ENCODE measurements at places on chromosomes 3 and 15.

- no peak for DNase-seq
Measured at GRCh38 chr3:120437559-120437958, 13.2 kb downstream of the FSTL1 start.

DNA sequence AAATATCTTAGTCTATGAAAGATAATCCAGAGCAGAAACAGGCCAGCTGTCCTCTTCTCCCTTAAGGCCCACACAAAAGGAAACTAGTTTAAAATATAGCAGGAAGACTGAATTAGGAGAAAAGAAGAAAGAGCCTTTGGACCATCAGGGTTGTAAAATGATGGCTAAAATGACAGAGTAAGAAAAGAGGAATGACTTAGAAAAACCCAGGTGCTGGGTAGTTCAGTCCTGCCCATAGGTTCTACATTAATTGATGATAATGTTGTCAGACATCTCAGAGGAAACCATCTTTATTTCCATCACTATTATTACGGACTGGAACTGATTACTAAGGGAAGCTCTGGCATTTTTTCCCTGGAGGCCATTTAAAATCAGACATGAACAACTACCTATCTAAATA is 142.8 kb upstream of the STT3B start:
- DNase-seq = no peak

DNA sequence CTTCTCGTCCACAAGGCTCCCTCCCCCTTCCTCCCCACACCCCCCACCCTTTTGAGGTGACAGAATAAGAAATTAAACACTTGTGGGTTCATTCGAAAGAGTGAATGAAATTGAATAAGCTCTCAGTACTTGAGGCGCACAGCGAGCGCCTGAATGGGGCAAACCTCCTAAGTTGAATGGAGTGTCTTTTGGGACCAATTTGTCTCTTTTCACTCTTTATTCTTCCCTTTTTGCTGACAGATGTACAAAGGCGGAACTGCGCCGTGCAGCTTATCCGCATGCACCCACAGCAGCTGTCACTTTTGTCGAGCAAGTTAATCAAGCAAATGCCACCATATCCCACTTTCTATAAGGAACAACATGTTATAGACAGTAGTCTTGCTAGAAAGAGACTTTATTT is 47.9 kb upstream of the FEZF2 start:
- DNase-seq = no peak

DNA sequence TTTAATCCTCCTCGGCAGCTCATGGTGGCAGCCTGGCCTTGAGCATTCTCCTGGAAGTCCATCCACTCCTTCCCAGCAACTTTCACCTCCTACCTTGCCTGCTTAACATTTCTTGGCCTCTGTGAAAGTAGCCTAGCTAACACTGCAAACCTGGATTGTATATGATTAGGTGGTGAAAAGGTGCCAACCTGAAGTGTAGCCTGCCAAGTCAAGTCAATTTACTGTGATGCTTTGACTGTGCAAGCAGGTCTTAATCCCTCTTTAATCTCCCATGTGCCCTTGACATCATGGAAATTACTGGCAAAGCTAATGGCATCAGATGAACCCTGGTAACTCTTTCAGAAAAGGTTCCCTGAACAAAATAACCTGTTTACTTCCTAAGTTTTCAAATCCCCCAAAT is 169.7 kb upstream of the NR2F2 start:
- DNase-seq = no peak

DNA sequence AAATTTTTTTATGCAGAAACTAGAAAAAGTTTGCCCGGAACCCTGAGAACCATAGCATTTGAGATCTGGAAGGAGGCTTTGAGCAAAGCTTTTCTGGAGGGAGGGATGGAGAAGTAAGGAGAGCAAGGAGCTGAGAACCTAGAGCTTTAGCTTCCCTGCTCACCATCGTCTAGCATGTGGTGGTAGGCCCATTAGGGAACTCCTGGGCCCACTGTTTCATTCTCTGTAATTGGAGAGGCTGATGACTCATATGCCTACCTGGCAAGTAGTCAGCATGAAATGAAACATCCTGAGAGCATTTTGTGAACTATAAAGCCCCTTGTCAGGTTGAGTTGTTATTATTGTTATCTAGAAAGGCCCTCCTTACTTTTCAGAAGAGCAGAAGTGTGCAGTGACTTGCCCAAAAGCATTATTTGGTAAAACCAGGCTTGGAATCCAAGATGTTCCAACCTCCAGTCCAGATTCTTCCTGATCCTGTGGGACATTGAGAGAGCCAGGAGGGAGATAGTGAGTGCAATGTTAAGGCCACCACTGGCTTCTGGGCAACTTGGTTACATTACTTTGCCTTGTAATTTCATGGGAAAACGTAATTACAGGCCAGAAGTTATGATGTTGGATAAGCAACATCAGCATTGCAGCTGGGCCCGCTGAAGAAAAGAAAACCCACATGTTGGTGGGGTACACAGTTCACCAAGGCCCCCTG is 104.5 kb upstream of the BFSP2 start:
- DNase-seq = no peak

DNA sequence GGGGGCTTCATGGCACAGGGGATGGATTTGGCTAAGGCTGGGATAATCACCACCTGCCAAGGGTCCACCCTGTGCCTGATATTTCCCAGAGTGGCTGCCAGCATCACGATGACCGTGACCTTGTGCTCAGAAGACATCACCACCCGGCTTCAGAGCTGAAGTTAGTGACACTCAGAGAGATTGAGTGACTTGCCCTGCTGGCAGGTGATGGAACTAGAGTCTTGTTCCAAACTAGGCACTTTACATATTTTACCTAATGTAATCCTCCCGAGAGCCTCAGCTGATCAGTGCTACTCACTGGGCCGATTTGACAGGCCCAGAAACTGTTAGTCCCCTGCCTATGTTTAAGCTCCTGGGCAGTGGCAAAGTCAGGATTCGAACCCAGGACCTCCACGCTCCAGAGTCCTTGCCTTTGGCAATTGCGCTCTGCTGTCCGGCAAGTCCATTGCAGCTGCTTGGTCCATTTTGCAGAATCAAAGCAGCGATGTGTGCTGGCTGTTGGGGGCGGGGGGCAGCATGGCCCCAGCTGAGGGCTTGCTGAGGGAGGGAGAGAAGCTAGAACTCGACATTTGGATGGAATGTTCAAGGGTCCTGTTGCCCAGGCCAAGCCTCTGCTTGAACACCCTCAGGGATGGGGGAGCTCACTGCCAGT is 74.8 kb upstream of the GATA2 start:
- no peak for DNase-seq

DNA sequence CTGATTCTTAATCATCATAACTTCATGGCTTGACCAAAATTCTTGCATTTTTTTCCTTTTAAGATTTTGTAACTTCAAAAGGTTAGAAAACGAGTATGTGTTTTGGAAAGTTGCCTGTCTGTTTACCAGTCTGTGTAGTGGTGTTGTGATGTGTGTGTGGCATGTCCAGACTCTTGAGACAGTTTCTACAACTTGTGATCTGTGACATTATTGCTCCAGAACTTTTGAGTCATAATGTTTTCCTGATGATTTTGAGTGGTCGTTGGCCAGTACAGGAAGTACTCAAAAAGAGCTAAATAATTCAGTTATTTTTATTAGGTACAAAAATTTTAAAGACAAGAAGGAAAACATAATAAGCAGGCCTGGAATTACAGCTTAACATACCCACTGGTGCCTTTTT is 229.0 kb upstream of the C2CD4B start:
- DNase-seq = no peak

- DNase-seq = no peak
Measured at GRCh38 chr3:77541203-77541922, 501.5 kb downstream of the ROBO2 start.

DNA sequence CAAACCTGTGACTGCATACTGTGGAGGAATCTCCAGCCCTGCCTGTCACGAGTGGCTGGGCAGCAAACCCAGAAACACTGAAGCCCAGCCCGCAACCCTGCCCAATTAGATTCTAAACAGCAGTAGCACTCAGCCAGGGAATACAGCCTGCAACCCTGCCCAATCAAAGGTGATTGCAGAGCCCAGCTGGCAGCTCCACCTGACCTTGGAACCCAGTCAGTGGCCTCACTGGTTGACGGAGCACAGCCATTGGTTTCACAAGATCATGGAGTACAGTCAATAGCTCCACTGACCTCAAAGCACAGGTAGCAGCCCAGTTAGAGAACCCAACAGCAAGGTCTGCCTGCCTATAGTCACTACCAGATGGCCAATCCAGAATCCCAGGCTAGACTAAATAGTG is 35.2 kb upstream of the MYLK start:
- no peak for DNase-seq
